A549 treated with DMSO at 1 μM for 4 hours (cell line): ENCODE measurements at places on chromosomes 4 and X. TPM values are rescaled to one million over a fixed set of nuclear protein-coding genes. Genes with fewer than 3 reads are reported as not detected.

NXF3 gene
- total RNA-seq: 0.03 to 0.07 TPM in 2 of 5 replicates, not detected in the others

CCDC110 gene
- not detected in 5 replicates for total RNA-seq

AMTN gene
- total RNA-seq: 0.09 to 0.22 TPM in 2 of 5 replicates, not detected in the others

BEX4 gene
- total RNA-seq: 1.9 to 3.5 TPM (median 2.0 TPM) in 5 replicates

EPGN gene
- total RNA-seq: 0.28 TPM in 1 of 5 replicates, not detected in the others

STK26 gene
- total RNA-seq: 9.6 to 12.5 TPM (median 12.0 TPM) in 5 replicates

CFAP97 gene
- 11.2 to 16.9 TPM (median 14.0 TPM) in 5 replicates for total RNA-seq

SPATA18 gene
- total RNA-seq: 4.3 to 5.3 TPM (median 4.8 TPM) in 5 replicates
